ENCODE measurements at places on chromosomes 16 and 17.

GRCh38 chr17:82752371-82753200 is 721 bp downstream of the TBCD start:
- DNase-seq: no peak

DNA sequence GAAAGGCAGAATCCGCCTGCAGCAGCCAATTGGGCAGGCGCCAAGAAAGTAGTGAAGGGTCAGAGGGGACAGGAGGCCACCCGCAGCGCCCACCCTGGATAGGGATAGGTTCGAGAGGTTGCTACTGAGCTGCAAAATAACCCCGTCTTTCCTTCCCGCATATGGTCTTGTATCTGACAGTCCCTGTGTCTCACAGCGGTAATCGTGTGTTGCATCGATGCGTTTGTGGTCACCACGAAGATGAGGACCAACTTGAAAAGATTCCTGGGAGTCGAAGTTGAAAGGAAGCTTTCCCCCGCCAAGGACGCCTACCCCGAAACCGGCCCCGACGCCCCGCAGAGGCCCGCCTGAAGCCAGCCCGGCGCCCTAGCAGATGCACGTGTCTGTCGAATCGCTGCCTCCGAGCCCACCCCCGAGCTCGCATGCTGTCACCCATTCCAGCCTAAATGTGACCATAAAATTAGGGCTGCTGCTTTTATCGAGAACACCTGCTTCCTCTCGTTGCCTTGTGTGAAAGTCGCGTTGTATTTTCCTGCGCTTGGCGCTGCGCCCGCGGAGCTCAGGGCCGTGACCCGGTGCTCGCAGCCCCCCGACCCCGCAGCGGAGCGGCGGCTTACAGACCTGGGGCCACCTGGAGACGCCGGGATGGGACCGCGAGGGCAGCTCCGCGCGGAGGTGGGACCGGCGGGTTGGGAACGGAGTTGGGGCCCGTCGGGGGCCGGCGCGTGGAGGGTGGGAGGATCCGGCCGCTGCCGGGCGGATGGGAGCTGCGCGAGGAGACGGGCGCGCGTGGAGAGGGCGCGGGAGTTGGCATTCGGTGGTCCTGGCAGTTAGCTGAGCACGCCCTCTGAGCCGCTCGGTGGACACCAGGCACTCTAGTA is at the start of gene CMTM2:
Gene CMTM2, plus strand, starts transcription at position 813 of the 881 bp plus-strand sequence. CDS start 145 bp downstream, outside the sequence.
- DNase-seq: no peak

GRCh38 chr17:1298606-1299005 is 19.1 kb downstream of the TRARG1 start:
- peak; percentile 40 for DNase-seq

DNA sequence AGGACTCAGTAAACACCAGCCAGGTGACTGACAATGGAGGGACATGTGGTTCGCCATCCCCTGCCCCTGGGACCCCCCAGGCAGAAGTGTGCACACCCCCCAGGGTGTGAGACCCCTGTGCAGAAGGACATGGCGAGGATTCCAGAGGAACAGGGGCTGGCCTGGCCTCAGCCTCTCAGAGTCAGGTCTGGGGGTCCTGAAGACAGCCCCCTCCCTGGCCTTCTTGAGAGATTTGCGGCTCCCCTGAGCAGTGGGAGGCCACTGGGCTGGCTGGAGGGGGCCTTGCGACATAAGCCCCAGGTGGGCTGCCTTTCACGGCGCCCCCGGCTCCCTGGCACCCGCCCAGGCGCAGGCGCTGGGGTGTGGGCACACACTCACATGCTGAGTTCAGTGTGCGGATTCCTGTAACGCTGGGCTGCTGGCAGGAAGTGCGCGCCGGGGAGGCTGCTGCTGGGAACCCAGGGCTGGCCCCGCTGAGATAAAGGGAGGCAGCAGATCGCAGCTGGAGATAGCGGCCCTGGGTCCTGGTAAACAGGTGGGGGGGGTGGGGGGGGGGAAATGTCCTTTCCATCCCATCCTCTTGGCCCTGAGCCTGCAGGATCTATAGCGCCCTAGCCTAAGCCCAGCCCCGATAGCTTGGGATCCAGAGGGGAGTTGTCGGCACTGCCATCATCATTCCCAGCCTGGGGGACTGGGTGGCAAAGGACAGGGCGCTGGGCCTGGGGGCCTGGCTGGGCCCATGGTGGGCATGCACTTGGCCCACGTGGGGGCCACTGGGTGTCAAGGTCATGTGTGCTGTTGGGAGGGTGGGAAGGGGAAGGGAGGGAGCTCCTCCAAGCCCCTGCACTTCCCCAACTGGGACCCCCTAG is 27.1 kb downstream of the TMEM235 start:
- peak; percentile 54 for DNase-seq

DNA sequence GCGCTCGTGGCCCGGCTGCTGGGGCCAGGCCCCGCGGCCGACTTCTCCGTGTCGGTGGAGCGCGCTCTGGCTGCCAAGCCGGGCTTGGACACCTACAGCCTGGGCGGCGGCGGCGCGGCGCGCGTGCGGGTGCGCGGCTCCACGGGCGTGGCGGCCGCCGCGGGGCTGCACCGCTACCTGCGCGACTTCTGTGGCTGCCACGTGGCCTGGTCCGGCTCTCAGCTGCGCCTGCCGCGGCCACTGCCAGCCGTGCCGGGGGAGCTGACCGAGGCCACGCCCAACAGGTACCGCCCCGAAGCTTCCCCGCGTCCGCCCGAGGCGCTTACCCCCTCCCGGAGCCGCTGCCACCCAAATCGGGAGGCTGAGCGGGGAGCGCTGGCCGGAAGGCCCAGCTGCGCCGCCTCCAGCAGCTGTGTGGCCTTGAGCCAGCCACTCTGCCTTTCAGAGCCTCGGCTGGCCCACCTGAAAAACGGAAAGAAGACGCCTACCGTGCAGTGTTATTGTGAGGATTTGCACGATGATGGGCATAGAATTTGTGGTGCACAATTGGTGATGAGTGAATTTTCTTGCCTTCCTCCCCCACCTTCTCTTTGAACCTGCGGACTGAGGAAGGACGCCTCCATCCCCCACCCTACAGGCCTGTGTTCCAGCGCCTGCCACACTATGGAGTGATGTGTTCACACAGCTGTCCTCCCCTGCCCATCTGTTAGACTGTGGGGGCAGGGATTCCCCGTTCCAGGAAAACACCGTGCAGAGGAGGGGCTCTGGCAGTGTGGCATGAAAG is 523 bp downstream of the NAGLU start:
- DNase-seq: peak; percentile 40

DNA sequence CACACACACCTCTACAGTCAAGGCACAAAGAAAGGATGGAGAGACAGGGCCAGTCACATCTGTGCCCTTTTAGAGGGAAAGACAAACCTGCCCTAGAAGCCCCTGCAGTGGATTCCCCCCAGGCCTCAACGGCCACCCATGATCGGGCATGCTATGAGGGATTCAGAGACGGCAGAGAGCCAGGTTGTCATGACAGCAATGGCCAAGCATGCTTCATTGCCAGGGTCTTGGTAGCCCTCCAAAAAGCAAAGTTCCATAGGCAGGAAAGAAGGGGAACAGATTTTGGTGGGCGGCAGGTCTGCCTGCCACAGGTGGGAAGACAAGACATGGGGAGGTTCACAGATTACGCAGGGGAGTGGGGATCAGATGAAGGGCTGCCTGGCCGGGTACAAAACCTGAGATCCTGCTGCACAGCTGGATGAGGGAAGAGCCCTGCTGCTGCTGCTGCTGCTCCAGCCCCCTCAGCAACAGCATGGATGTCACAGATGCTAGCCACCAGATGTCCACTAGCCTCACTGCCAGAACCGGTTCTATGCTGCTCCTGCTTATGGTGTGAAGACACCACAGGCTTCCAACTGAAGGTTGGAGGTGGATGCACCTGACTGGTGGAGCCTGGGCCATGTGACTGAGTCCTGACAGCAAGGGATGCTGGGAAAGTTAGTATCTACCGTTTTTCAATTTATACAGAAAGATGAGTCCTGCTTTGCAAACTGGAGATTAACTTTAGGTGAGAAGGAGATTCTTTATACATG is 17.8 kb downstream of the ACTG1 start:
- DNase-seq: no peak

- DNase-seq: no peak
These were observed 68.1 kb upstream of the CES5A start for GRCh38 chr16:55943267-55943666.

GRCh38 chr17:31067691-31068184 is 27.0 kb upstream of the NF1 start:
- DNase-seq: no peak

DNA sequence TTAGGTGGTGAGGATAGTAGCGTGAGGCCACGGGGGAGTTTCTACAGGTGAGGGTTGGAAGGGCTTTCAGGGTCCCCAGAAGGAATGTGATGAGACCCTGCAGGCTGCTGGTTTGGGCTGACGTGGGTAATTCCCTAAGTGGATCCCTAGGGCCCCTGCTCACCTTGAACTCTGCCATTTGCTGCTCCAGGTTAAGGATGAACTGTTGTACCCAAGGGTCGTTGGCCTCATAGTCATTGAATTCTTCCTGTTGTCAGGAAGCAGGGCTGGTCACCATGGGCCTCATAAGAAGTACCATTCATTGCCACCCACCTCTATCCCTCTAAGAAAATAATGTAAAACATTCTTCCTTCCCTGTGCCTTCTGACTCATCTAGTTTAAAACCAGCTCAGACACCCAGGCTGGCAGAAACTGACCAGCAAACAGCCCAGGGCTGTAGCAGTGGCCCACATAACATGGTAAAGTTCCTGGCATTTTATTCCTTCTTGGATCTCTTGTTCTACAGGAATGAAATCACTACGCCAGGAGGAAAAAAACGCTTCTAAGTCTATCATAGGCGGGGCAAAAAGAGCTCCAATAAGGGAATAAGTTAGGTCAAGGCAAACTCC is 27.6 kb downstream of the FCSK start:
- DNase-seq: no peak

- no peak for DNase-seq
These were observed 6.1 kb downstream of the KRT35 start for GRCh38 chr17:41474863-41475262.

DNA sequence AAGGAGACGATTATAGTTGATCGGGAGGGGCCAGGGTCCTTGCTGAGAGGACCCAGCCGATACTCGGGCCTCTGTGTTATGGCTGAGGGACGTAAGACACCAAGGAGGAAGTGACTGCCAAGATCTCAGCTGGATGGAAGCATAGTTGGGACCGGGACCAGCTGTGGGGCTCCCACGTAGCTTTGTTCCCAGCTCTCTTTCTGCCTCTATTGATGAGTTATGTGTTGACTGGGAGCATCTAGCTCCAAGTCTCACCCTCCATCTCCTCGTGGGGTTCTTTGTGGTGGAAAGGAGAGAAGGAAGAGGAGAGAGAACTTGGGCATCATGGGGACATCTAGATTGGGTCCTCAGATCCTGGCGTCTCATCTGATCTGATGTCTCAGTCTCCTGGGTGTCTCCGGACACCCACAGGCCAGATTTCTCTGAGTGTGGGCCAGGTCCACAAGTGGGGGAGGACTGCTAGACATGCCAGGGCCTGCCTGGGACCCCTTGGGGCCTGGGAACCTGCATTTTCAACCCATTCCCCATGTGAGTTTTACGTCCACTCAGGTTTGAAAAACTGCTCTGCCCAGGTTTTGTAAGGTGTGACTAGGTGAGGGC is 1.0 kb downstream of the MGRN1 start:
- no peak for DNase-seq

DNA sequence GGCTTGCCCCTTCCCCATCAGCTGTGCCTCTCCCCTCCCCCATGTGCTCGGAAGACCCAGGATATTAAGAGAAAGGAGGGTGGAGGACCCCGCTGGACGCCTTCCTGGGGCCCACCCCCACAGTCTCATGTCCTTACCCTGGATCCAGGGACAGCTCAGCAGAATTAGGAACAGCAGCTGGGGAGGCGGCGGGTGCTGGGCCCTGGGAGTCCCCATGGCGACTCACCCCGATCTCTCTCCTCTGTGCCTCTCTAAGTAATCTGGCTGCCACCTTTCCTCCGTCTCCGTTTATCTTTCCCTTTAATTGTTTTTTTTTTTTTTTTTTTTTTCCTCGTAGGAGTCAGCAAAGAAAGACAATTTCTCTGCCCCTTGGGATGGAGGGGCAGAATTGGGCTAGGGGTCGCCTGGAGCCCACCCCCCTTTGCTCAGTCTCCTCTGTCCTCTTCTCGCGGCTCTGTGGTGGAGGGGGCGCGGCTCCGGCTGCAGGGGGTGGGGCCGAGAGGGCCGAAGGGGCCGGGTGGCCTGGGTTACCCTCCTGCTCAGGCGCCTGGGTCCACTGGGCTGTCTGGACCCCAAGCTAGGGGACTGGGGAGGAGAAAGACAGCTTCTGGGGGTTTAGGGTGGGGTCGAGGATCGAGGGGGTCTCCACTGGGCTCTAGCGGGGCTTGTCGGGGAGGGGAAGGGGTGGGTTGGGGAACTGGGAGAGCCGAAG is 390 bp downstream of the SEZ6L2 start:
- DNase-seq: no peak

DNA sequence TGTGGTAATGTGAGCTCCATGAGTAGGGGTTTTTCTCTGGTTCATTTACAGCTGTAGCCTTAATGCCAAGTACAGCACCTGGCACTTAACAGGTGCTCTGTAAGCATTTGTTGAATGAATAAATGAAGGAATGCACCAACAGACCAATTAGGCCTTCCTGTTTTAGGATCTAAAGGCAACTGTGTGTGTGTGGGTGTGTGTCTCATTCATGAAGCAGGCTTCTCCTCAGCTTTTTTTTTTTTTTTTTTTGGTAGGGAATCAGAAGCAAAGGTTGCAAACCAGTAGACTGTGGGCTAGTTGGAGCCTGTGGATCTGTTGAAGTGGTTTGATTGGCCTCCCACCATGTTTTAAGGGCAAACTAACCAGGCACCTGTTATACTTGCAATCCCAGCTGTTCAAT is 48.1 kb downstream of the HS3ST2 start:
- no peak for DNase-seq

GRCh38 chr16:13935408-13935807 is 15.5 kb downstream of the ERCC4 start:
- no peak for DNase-seq

GRCh38 chr16:89007371-89008249 is 30.6 kb upstream of the CBFA2T3 start:
- no peak for DNase-seq

DNA sequence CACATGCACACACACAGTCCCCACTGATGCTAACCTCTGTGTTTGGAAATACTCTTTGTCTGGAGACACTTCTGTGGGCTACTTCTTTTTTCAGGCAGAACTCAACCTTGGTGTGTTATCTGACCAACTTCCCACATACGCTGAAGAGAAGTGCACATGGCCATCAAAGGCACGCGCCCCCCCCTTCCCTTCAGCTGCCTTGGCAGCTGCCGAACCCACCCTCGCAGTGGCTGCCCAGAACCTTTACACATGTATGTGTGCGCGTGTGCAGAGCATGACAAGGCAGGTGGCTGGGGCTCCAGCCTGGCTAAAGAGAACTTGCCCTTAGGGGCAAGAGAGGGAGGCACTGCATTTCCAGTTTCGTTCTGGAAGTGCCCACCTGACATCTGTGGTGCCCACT is 3.9 kb downstream of the RAPGEFL1 start:
- no peak for DNase-seq

DNA sequence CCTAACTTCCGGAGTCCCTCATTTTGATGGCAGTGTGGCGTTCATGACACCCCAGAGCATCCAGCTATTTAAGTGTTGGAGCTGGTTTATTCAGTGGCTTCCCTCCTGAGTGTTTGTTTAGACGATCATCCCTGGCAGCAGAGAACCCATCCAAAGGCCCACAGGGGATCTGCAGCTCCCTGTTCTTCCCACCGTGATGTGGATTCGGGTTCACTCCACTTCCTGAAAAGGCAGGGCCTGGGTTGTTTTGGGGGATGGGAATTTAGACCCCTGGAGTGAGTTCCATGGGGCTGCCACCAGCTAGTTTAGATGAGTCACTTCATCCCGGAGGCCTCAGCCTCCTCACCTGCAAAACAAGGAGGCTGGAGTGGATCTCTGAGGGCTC is 2.3 kb downstream of the KSR1 start:
- DNase-seq: no peak

Measured in T follicular helper cell (primary cell).